GM12878 (cell line): ENCODE measurements at places on chromosomes 7 and 10. TPM values are rescaled to one million over a fixed set of nuclear protein-coding genes. Genes with fewer than 3 reads are reported as not detected.

The EN2 gene
- total RNA-seq: not detected in 2 replicates

The C10orf67 gene
- not detected in 2 replicates for total RNA-seq

DNA sequence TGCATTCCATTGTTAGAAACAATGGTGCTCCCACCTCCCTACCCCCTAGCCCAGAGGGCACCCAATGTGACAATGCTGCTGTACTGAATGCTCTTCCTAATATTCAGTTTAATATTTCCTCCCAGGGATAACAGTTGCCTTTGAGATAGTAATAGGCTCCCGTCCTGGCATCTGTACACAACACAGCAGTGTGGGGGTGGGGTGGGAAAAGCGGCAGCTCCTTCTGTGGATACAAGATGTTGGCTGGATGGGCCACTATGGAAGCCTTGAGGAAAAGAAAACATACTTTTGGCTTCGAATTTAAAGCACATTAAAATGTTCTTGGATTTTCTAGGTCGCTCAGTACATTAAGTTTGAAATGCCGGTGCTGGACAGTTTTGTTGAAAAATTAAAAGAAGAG lies 9.2 kb upstream of the ZNF22 start:
- H3K4me1 ChIP-seq: peaks cover 6% of the 10 kb centered on the region
- 0 out of 2 replicates have a peak, but pooled peaks cover 3% of the 10 kb centered on the region for H3K36me3 ChIP-seq
- no peak for DNase-seq

- H3K27ac ChIP-seq: no peak overlapping the region
- no peak overlapping the region for H3K4me3 ChIP-seq
- no peaks in the 10 kb centered on the region for H3K27me3 ChIP-seq
- no peaks in the 10 kb centered on the region for H3K4me1 ChIP-seq
- no peak for DNase-seq
These were observed 559.5 kb upstream of the C7orf33 start for GRCh38 chr7:148031019-148031418.

DNA sequence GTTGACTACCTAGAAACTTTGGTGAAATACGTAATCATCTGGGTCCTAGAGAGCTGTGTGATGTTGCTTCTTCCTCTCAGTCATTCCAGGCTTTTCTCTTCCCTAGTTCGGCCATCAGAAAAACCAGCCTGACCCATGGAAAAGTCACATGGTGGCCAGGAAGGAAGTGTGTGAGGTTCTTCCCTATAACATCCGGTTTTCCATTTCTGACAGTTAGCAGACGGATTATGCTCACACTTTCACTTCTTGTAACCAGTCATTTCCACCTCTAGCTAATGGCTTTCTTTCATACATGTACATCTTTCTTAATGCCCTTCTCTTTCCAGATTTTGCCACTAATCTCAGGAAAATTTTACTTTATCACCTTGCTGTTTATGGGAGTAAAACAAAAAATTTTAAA lies 110.0 kb upstream of the GLCCI1 start:
- no peak overlapping the region for H3K4me3 ChIP-seq
- H3K36me3 ChIP-seq: no peaks in the 10 kb centered on the region; the same call in 1 of the 2 replicates
- H3K4me1 ChIP-seq: peaks cover 4% of the 10 kb centered on the region
- peak overlapping the region; percentile 1; the same call in 1 of the 2 replicates for H3K27ac ChIP-seq
- DNase-seq: no peak
